Endothelial cell of umbilical vein (primary cell): ENCODE measurements at places on chromosomes 1 and 21. TPM values are rescaled to one million over a fixed set of nuclear protein-coding genes. Genes with fewer than 3 reads are reported as not detected.
A peak's percentile ranks its signal among the peaks of the same experiment; 100 is the strongest.

- peak overlapping the region; percentile 94 for H3K4me3 ChIP-seq
- peak; percentile 26 for DNase-seq
- peaks cover 10% of the 10 kb centered on the region for H3K36me3 ChIP-seq
Observed at GRCh38 chr1:39576016-39576657, 453 bp downstream of the PABPC4 start.

- no peak overlapping the region for H3K4me3 ChIP-seq
- no peaks in the 10 kb centered on the region for H3K27me3 ChIP-seq
- no peaks in the 10 kb centered on the region for H3K36me3 ChIP-seq
- no peak for DNase-seq
- H3K27ac ChIP-seq = no peak overlapping the region
Observed at GRCh38 chr1:157142201-157142600, 4.0 kb upstream of the ETV3 start.

DNA sequence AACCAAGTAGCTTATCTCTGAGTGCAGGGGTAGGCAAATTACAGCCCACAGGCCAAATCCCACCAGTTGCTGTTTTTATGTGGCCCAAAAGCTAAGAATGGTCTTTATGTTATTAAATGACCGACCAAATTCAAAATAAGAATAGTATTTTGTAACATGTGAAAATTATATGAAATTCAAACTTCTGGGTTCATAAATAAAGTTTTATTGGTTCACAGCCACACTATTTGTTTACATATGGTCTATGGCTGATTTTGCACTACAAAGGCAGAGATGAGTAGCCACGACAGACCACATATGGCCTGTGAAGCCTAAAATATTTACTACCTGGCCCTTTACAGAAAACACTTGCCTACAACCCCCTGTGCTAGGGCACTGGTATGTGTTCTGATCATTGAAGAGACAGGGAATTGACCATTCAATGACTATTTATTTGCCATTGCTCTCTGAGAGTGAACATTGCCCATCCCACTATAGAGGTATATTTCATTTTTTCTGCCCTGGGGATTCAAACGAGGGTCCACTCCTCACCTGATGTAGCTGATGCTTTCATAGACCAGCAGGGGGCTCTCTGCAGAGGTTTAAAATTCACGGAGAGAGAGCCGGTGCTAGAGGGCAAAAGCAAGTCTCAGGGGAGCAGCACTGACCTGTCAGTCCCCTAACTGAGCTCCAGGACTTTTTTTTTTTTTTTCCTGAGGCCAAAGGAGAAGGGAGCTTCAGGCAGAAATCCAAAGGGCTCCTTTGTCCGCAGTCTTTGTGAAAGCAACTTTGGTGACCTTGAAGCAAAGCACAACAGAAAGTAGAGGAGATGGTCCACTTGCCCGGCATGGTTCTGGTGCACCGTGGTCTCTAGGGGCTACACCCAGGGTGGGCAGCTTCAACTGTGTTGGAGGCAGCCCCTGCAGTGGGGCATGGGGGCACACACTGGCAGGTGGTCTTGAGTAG, 7.3 kb upstream of the GNL2 start:
- H3K4me1 ChIP-seq = no peaks in the 10 kb centered on the region
- H3K36me3 ChIP-seq = no peaks in the 10 kb centered on the region
- peaks cover 24% of the 10 kb centered on the region for H3K27me3 ChIP-seq
- DNase-seq = peak; percentile 20

- no peaks in the 10 kb centered on the region for H3K36me3 ChIP-seq
- H3K27ac ChIP-seq = no peak overlapping the region
- no peak overlapping the region for H3K4me3 ChIP-seq
- DNase-seq = no peak
- H3K27me3 ChIP-seq = no peaks in the 10 kb centered on the region
Observed at GRCh38 chr1:156496211-156496761, 4.3 kb downstream of the MEF2D start.

GRCh38 chr1:155010211-155010918, 7.8 kb downstream of the ZBTB7B start:
- peaks cover 2% of the 10 kb centered on the region for H3K4me1 ChIP-seq
- no peaks in the 10 kb centered on the region for H3K27me3 ChIP-seq
- DNase-seq = no peak
- no peak overlapping the region for H3K4me3 ChIP-seq

DNA sequence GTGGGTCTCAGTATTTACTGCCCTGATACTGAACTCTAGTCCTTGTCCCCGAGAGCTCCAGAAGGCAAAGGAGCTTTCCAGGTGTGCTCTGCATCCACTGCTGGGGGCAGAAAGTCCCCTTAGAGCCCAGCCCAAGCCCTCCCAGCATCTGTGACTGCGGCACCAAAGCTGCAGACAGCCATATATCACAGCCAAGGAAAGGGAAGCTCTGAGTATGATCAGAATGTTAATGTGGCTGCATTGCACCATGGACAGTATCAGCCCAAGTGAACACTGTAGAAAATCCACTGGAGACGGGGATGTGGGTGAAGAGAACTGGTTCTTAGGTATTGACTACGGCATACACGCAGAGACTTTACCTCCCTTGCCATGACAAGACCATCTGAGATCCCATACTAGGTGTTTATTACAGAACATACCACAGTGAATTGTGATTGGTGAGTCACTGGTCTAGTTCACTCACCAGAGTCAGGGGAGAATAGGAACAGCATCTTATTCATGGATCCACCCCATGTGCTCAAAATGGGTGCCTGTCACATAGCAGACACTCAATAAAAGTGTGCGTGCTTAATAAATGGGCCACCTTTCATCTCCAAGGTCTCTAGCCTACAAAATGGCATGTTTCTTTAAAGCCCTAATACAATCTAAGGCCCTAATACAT, 170.3 kb downstream of the HHIPL2 start:
- no peaks in the 10 kb centered on the region for H3K27me3 ChIP-seq
- DNase-seq = no peak
- H3K36me3 ChIP-seq = no peaks in the 10 kb centered on the region
- H3K4me1 ChIP-seq = no peaks in the 10 kb centered on the region

GBP5 gene
- polyA plus RNA-seq = not detected in 2 replicates

CEP170 gene
- polyA plus RNA-seq = 40.0 and 49.6 TPM in 2 replicates

GPR161 gene
- 32.3 and 34.7 TPM in 2 replicates for polyA plus RNA-seq

HSPB7 gene
- polyA plus RNA-seq = not detected in 2 replicates

MANEAL gene
- 1.3 and 1.9 TPM in 2 replicates for polyA plus RNA-seq
